Stimulated activated CD8-positive, alpha-beta memory T cell treated with anti-CD3 and anti-CD28 coated beads, Interleukin-15, amount 100 ng/mL, for 24 hours (primary cell): ENCODE measurements at places on chromosomes 6 and 20.

DNA sequence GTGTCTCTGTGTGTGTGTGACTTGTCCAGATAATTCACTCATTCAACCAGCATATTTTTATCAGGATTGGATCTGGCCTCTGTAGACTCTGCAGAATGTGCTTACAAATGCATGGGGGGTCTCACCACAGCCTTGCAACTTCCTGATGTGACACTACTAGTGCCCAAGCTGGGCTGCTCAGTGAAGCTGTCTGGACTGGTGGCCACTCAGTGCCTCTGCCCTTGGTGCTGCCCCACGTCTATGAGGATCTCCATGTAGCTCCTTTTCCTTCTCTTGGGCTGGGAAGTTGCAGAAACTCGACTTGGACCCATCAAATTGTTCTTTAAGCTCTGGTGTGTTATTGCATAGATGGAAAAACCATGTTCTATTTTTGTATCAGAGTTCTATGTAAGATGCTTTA is 75.8 kb downstream of the NRN1 start:
- no peak for DNase-seq

DNA sequence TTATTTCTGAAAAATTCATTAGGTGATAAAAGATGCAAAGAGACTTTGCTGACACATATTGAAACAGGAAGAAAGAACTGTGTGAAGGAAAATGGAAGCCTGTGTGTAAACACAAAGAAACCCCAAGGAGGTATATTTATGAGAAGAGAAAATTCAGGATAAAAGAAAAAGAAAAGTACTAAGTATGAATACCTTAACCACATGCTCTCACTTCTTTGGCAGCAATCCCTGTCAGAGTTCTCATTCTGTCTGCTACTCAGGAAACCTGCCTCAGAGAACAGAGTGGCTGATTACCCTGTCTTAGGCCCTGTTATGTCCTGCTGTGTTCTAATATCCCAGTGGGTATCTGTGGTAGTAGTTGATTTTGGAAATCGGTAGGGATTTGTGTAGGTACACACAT is 457.9 kb downstream of the TBC1D32 start:
- DNase-seq, result no peak

- DNase-seq, result no peak
Observed at GRCh38 chr6:144150710-144151657, 667 bp downstream of the STX11 start.

DNA sequence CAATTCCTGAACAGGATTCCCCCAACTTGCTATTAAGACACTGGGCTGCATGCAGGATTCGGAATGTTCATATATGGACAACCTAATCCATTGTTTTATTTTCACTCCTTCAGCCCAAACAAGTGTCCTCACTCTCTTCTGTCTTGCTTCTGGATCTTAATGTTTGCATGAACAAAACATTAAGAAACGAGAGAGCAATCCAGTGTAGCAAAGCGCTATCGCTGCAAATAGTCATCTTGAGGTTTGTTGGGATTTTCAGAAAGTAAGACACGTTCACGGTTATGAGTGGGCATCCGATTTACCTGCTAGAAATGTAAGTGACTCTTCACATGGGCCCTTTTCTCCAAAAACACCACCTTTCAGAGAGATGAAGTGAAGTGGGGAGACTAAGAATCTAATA is 156.4 kb downstream of the MBOAT1 start:
- no peak for DNase-seq

GRCh38 chr6:21914121-21914973 is 320.8 kb downstream of the SOX4 start:
- peak; percentile 1 for DNase-seq

DNA sequence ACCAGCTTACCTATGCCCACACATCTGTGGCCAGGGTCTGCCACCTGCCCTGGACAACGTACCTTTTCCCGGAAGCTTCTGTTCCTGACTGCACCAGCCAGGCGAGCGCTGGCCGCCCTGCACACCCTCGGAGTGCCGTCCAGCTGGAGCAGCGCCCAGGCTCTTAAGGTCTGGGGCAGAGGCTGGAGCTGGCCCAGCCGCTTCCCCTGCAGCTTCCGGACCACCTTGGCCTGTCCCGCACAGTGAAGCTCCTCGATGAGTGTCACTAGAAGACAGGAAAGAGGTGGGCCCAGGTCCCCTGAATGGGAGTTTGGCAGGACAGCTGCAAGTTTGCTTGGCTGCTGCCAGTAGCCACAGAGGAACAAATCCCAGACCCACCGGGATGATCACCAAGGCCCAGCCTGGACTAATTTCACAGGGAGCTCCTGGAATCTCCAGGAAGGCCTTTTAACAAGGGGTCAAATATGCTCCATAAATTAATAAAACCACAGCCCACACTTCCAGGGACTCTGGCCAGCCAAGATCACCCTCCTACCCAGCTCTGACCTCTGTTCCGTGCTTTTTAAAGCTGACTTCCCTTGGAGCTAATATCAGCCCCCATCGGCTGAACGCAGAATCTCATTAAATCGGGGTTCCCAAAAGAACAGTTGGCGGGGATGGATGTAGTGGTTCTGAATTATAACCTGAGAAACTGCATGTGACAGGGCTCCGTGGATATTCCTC is 82.3 kb downstream of the PTPN1 start:
- DNase-seq, result no peak

DNA sequence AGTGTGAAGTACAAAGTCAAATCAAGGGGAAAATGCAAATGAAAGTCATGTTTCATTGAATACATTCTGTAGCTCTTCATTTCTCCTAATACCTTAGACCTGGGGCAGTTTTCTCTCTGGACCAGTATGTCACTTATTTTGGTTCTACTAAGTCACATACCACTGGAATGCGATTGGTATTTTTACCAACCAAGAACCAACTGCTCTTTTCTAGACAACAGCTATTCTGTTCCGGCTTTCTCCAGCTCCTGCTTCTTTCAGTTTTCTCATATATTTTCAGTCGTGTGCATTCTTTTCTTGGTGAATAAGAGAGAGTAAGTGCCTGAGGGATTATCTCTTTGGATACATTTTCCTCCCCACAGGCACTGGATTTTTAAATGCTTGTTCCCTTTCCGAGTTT is 39.2 kb upstream of the SPACA1 start:
- DNase-seq, result no peak

DNA sequence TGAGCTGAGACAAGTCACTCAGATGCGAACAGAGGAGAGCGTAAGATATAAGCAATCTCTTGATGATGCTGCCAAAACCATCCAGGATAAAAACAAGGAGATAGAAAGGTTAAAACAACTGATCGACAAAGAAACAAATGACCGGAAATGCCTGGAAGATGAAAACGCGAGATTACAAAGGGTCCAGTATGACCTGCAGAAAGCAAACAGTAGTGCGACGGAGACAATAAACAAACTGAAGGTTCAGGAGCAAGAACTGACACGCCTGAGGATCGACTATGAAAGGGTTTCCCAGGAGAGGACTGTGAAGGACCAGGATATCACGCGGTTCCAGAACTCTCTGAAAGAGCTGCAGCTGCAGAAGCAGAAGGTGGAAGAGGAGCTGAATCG is 9.5 kb upstream of the SNRNP48 start:
- no peak for DNase-seq

GRCh38 chr6:145272246-145272645 is 463.1 kb downstream of the EPM2A start:
- DNase-seq, result no peak

- DNase-seq, result no peak
Observed at GRCh38 chr6:111597291-111598086, 8.2 kb downstream of the TRAF3IP2 start.

DNA sequence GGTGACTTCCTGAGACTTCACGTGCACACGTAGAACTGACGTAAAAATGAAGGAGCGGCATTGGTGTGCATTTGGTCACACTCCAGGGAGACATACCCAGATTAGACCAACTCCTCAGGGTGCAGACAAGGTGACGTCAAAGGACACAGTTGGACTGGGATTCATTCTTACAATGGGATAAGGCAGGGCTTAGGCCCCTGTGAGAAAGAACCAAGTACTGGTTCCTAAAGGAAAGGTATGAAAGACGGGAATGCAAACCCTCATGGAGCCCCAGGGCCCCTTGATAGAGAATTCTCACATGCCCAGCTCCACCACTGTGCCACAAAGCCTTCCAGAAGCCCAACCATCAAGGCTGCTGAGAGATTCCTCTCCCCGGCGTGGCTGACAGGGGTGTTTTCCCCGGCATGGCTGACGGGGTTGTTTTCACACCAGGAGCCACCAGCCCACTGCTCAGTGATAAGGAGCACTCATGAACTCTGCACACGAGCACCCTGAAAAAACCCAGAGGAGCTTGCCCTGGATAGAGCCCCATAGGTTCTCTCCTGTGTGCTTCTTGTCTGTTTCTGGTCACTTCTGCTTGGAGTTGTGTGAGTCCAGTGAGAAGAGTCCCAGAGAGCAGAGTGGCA is 90.1 kb downstream of the CAP2 start:
- DNase-seq, result no peak

GRCh38 chr20:33995053-33995831 is 1.5 kb downstream of the RALY start:
- DNase-seq, result no peak

DNA sequence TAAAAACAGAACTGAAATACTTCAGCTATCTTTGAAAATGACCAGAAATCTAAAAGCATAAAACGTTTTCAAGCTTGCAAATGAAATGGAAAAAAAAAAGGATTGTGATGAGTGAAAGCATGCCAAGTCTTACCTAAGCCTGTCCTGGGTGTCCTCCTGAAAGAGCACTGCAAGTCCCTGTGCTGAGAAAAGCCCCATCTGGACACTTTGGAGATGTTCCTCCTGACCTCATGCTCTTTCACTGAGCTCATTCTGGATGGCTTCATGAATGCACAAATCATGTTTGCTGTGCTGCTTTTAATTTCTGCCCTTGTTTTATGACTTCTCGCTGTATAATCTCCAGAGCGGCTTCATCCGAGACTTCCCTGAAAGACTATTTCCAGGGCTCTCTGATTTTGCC is 136.0 kb downstream of the SOD2 start:
- no peak for DNase-seq

DNA sequence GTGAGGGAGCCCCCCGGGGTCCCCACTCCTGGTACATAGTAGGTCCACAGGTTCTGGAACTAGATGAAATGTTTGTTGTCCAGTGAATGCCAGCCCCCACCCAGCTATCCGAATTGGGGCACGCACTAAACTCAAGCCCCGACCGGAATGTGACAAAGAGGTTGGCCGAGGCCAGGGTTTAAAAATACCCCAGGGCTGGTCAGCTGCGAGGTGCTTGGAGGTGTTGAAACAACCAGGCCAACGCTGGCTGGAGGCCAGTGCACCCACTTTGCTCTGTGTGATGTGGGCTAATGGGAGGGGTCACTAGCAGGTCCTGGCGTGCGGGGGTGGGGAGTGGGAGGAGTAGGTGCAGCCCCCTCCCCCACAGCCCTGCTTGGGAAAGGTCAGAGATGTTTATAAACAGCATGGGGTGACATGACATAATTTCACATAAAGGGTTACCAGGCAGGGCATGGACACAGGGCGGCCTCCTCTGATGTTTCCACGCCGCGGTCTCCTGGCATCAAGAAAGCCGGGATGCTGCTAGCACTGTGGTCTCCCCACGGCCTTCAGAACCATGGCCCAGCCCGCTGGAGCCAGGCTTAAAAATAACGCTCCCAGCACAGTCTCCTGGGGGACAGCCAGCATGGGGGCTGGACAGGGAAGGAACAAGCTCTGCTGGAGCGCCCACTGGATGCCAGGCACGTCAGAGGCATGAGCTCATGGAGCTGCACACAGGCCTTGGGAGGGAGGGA is 111.2 kb upstream of the PTPN1 start:
- DNase-seq, result no peak

- DNase-seq, result no peak
Observed at GRCh38 chr20:7113577-7114466, 346.3 kb downstream of the BMP2 start.

- DNase-seq, result no peak
Observed at GRCh38 chr20:7798176-7798575, 142.1 kb downstream of the HAO1 start.
